ENCODE measurements at places on chromosomes 6 and 20.

DNA sequence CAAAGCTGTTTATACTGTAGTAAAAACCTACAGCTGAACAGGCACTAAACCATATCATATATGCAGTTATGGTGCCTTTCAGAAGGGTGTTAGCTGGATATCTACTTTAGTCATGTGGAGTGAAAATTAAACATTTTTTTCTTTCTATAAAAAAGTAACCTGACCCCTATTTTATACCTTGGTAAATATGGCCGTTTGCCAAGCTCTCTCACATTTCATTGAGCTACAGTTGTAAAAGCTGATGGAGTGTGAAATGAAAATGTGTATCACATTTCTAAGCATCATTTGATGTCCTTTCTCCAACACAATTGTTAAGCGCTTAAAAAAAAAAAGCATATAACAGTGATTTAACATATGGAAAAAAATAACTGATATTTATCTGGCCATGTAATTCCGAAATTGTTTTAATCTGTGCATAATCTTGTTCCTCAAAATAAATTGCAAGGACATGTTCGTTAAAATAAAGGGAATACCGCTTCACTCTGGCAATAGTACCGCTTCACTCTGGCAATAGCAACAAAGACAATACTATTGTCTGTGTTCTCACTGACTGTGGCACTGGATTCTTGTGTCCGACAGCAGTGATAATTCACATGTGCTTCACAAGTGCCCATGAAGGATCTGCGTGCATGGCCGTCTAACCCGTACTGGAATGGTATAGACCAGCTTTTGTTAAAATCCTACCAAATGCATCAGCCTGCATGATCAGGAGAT, 391.8 kb upstream of the SOX4 start:
- no peak for DNase-seq

DNA sequence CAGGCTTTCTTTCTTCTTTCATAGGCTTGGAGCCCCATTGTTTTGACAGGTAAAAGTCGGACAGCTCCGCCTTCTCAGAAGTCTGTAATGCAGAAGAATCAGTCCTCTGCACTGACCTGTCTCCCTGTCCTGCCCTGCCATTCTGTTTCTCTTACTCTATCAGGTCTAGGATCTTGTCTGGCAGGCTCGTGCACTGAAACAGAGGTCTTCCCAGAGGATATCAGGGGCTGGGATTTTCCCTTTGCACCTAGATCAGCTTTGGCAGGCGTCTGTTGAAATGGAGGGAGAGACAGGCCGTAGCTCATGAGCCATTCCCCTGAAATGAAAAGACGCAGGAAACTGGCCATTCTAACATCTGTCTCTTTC, 25.0 kb downstream of the KIF3B start:
- DNase-seq: no peak

GRCh38 chr6:397604-398003, 6.1 kb downstream of the IRF4 start:
- no peak for DNase-seq

GRCh38 chr6:112443179-112444065, 96.3 kb downstream of the RFPL4B start:
- peak; percentile 77 for DNase-seq

- DNase-seq: no peak
Observed at GRCh38 chr20:8267009-8267408, 134.9 kb downstream of the PLCB1 start.

DNA sequence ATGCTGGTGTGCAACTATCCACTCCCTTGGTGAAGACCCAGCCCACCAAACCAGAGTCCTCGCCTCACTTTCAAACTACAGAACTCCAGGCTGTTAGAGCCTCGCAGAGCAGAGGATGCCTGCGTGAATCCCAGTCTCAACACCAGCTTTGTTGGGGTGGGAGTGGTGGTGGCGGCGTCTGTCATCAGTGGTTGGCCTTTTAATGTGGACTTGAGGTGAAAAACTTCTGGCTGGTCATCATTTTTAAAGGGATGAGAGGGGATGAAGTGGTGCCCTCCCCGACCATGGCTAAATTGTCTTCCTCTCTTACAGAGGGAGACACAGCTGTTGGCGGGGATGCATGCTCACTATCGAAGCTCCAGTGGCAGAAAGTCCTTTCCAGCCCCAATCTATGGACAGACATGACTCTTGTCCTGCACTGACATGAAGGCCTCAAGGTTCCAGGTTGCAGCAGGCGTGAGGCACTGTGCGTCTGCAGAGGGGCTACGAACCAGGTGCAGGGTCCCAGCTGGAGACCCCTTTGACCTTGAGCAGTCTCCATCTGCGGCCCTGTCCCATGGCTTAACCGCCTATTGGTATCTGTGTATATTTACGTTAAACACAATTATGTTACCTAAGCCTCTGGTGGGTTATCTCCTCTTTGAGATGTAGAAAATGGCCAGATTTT, 54.9 kb downstream of the EZR start:
- DNase-seq: no peak

GRCh38 chr6:82397962-82398692, 34.5 kb downstream of the TPBG start:
- peak; percentile 27 for DNase-seq

DNA sequence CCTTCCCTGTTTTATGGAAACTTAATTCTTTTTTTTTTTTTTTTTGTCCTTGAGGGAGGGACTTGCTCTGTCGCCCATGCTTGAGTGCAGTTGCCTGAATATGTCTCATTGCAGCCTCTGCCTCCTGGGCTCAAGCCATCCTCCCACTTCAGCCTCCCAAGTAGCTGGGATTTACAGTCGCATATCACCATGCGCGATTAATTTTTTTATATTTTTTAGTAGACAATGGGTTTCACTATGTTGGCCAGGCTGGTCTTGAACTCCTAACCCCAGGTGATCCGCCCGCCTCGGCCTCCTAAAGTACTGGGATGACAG, 654 bp downstream of the TMEM14C start:
- no peak for DNase-seq

GRCh38 chr20:46367967-46368901, 38.2 kb downstream of the ELMO2 start:
- DNase-seq: no peak

- no peak for DNase-seq
Observed at GRCh38 chr6:140684776-140685550, 1310.5 kb upstream of the CITED2 start.

- peak; percentile 4 for DNase-seq
Observed at GRCh38 chr20:59829786-59830664, 103.4 kb downstream of the SYCP2 start.

DNA sequence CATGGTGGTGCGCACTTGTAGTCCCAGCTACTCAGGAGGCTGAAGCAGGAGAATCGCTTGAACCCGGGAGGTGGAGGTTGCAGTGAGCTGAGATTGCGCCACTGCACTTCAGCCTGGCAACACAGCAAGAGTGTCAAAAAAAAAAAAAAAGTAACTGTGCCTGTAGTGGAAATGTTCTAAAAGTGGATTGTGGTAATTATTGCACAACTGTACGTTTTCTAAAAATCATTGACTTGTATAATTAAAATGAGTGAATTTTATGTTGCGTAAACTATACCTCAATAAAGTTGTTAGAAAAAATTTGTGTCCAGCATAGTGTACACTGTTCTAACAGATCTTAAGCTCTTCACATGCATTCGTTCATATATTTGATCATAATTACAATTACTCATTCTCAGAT, 5.5 kb downstream of the SEC23B start:
- no peak for DNase-seq

DNA sequence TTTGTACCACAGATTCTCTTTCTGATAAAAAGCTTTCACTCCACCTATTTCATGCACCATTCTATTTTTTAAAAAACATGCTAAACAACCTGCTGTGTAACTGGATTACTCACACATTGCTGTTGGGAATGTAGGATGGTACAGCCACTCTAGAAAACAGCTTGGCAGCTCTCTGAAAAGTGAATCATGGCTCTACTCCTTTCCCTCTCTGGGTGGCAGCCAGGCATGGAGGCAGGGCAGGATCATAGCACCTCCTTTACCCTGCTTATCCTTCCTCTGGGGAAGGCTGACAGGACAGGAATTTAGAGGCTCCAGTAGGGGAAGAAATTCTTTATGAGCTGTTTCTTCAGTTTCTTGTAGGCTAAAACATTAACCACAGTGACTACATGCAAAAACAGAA, 6.7 kb upstream of the VNN2 start:
- DNase-seq: peak; percentile 79

DNA sequence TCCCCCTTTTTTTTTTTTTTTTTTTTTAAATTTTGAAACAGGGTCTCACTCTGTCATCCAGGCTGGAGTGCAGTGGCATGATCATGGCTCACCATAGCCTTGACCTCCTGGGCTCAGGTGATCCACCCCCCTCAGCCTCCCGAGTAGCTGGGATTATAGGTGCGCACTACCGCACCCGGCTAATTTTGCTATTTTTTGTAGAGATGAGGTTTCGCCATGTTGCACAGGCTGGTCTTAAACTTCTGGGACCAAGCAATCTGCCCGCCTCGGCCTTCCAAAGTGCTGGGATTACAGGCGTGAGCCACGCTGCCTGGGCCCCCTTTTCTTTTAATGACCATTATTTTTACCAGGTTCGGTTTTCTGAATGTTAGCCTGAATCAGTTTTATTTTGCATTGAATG, 5.0 kb upstream of the FAM209A start:
- DNase-seq: no peak

- DNase-seq: no peak
Observed at GRCh38 chr6:169885831-169886230, 134.4 kb downstream of the ERMARD start.

GRCh38 chr6:34272013-34272926, 23.5 kb upstream of the SMIM29 start:
- no peak for DNase-seq

DNA sequence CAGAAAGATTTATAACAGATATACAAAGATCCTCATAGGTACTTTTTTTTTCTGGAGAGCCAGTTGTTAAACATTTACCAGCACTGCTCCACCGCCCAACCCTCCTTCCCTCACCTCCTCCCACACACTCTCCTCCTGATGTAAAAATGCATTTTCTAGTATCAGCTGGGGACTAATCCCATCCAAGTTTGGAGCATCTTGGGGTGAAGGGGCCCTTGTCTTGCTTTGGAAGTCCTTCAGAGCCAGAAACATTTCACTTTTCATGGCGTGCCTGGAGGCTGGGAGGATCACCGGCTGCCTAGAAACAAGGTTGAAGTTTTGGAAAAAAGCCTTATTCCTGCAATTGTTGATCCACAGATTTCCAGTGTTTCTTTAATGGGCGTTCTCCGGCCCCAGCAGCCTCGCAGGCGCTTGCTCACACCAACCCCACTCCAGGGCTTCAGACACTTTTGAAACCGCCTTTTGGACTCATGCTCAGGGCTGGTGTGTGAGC, 165.1 kb upstream of the AFDN start:
- no peak for DNase-seq

DNA sequence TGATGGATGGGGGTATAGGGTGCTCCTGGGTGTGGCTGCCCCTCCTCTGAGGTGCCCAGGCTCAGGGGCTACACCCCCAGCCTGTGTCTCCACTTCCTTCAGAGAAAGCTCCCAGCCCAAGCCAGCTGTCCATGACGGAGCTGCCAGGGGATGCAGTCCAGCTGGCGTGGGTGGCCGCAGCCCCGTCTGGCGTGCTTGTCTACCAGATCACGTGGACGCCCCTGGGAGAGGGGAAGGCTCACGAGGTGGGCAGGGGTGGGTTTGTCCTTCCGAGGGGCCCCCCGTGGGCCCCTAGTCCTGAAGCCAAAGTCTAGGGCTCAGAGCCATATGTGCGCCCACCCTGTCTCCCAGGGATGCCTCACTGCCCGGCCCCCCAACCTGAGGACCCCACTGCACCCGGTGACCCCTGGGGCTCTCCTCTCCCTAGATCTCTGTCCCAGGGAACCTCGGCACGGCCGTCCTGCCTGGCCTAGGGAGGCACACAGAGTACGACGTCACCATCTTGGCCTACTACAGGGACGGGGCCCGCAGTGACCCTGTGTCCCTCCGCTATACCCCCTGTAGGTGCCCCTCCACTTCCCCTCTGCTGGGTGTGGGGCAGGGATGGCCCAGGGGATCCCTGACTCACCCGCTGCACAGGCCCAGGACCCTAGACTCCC, 19.8 kb downstream of the COL20A1 start:
- no peak for DNase-seq

All from GM03348 (cell line).